ENCODE measurements at places on chromosomes 16 and 17. TPM values are rescaled to one million over a fixed set of nuclear protein-coding genes. Genes with fewer than 3 reads are reported as not detected.

Gene PPY
- total RNA-seq: not detected

Gene ZP2
- total RNA-seq: not detected

Gene CIAPIN1
- total RNA-seq: 96.2 TPM

Gene SLFN11
- 4.4 TPM for total RNA-seq

Gene KLHL10
- total RNA-seq: not detected

Gene ALOX12B
- 1.5 TPM for total RNA-seq

Gene ITFG1
- total RNA-seq: 39.8 TPM

Gene BCL6B
- total RNA-seq: not detected

Gene PITPNM3
- 2.3 TPM for total RNA-seq

Gene TMEM238L
- total RNA-seq: not detected

Gene FLYWCH1
- total RNA-seq: 23.8 TPM

Gene ZNF423
- total RNA-seq: 0.07 TPM

Gene SOCS7
- total RNA-seq: 14.9 TPM

Gene STH
- total RNA-seq: not detected

Gene SOX8
- total RNA-seq: 3.0 TPM

Gene LIMD2
- 11.6 TPM for total RNA-seq

Gene CPHXL2
- not detected for total RNA-seq

Gene SHISA6
- total RNA-seq: not detected

Gene RAB37
- total RNA-seq: 1.4 TPM

Gene TLCD3B
- total RNA-seq: 0.23 TPM

Gene CX3CL1
- total RNA-seq: 0.06 TPM

Gene KRT32
- not detected for total RNA-seq

Gene KIFC3
- 139 TPM for total RNA-seq

Gene ST6GALNAC2
- total RNA-seq: 0.39 TPM

Gene CLEC3A
- not detected for total RNA-seq

Gene AXIN2
- total RNA-seq: 0.57 TPM

Gene SLC52A1
- total RNA-seq: 0.74 TPM

Gene SHCBP1
- 40.3 TPM for total RNA-seq

Gene PYCARD
- 41.9 TPM for total RNA-seq

Gene G6PC1
- total RNA-seq: not detected

Gene PARD6A
- total RNA-seq: 2.5 TPM

Gene NPIPB9
- total RNA-seq: 1.3 TPM

Gene FBXO39
- not detected for total RNA-seq

Gene EFCAB5
- 0.63 TPM for total RNA-seq

Gene CCDC154
- 0.18 TPM for total RNA-seq

Gene ANKFN1
- total RNA-seq: not detected
